ENCODE measurements at places on chromosomes 6 and 20.
A peak's percentile ranks its signal among the peaks of the same experiment; 100 is the strongest.

- DNase-seq = no peak
Observed at GRCh38 chr6:6927521-6928361, 180.0 kb upstream of the RREB1 start.

GRCh38 chr6:48135323-48136084 lies 24.5 kb upstream of the PTCHD4 start:
- peak; percentile 83 for DNase-seq

DNA sequence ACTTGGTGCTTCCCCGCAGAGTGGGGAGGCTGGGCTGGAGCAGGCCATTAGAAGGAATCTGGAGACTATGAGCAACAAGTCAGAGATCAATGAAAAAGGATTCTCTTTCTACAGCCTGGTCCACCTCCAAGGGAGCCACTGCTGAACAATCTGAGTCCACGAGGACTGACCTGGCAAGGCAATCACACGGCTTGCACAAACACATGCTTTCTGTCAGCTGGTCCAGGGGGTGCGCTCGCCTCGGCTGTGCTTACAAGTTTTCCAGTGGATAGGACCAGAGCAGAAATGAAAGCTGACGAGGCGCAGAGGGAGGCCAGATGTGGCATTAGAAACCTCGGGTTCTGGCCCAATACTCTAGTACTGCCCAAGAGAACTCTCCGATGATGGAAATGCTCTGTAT lies 18.1 kb downstream of the KCNK5 start:
- no peak for DNase-seq

- no peak for DNase-seq
Observed at GRCh38 chr6:9025228-9025627, 589.9 kb upstream of the SLC35B3 start.

GRCh38 chr20:43681991-43682410 lies 15.1 kb downstream of the MYBL2 start:
- no peak for DNase-seq

DNA sequence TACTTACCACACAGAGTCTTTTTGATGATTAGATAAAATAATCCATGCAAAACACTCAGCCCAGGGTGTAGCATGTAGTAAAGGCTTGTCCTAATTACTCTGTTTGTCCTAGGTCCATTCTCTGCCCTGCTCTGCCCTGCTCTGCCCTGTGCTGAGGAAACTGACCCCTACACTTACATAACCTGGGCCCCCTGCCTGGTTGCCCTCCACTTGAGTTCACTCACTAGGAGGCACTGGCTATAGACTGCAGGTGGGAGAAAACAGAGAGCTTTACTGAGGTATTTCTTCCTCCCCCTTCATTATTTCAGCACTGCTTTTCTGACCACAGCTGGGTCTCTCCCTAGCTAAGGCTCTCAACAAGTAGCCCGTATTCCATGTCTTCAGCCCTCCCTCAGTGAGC lies 70.9 kb upstream of the TBX18 start:
- DNase-seq = no peak

GRCh38 chr20:25148181-25148981 lies 47.1 kb upstream of the ENTPD6 start:
- peak; percentile 61 for DNase-seq

DNA sequence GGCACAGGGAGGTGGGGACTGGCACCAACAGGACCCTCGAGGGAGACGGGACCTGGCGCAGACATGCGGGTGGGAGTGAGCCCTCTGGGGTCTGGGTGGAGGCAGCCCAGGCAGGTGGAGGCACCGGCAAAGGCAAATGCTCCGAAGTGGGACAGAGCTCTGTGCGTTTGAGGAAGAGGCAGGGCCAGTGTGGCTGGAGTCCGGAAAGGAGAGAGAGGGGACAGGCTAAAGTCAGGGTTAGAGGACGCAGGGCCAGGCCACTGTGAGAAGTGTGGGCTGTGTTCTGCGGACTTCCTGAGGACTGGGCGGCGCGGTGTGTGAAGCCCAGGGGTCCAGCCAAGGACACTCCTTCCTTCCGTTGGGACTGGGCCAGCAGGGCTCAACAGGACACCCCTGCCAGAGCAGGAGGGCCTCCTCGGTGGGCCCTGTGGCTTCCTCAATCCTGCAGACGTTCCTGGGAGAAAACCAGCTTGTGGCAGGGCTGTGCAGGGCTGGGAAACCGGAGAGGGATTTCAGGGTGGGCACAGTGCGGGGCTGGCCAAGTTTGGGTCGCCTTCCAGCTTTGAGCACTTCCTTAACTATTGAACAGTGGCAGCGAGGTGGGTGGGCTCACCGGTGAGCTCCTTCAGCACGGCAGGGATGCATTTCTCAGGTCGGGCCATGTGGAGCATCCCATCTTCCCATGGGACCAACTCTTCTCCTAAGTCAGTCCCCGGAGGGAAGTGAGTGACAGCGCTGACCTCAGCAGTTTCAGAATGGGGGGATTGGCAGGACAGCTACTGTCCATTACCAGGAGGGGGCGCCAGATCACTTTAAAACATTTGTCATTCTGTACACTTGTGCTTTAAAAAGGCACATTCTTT lies 22.5 kb downstream of the MOCS3 start:
- DNase-seq = peak; percentile 75

DNA sequence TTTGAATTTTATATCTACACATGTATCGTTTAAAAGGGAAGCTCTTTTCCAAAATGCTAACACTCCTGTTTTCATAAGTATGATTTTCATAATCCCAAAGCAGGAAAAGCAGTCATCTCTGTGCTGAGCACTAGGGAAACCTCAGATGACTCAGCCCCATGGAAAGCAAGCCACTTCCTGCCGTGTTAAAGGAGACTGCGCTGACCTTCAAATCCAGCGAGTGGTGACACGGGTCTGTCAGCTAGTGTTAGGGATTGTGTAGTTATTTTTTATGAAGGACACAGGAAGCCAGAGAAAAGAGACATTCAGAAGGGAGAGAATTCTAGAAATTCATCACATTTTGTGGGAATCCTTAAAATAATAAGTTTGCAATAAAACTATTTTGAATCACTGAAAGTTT lies 57.0 kb upstream of the CD93 start:
- DNase-seq = peak; percentile 83

DNA sequence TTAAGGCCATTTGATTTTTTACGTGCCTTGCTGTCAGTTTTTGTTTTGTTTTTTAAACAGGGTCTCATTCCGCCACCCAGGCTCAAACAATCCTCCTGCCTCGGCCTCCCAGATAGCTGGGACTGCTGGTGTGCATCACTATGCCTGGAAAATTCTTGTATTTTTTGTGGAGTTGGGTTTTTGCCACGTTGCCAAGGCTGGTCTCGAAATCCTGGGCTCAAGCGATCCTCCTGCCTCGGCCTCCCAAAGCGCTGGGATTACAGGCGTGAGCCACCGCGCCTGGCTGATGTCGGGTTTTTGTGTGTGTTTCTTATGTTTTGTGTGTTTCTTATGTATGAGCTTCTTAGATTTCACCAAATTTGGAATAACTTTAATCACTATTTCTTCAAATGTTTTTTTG lies 104.8 kb downstream of the TAF4 start:
- DNase-seq = no peak
